ENCODE measurements at places on chromosomes 2 and 18.

GRCh38 chr18:79971986-79972385, 7.5 kb downstream of the HSBP1L1 start:
- no peak for DNase-seq

DNA sequence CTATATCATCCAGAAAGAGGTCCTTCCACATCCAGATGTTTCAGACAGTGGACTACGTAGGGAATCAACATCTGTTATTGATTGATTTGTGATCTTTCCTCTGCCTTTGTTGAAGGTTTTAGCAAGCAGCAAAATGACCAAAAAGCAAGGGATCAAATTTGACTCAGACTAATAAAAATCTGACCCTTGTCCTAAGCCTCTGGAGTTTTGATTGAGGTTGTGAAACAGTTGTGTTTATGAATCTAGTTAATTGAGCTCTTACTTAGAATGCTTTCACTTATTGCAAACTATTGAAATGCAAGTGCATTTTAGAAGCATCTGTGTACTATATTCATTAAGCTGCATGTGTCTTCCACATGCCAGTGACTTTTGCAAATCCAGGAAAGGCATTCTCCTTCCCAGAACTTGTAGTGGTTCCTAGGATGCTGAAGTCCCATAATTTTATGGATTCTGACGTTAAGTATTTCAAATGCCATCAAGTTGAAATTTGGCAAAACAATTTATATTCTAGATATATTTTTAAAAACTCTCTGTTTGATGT, 116.0 kb downstream of the MTX2 start:
- DNase-seq: peak; percentile 30

DNA sequence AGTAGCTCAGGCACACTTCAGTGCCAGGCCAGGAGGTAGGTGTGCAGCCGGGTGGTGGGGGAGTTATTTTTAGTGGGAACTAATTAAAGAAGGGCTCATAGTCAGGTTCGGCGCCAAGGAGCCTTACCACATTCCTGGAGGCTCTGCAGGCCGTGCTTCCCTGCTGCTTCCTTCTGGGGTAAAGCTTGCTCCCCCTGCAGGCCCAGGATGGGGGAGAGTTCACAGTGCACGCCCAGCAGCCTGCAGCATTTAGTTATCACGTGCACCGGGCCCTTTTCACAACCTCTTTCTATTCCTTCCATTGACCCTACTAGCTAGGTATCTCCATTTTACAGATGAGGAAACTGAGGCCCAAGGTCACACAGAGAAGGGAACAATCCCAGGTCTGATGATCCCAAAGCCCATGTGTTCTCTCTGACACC, 2.5 kb downstream of the KCNF1 start:
- DNase-seq: no peak

DNA sequence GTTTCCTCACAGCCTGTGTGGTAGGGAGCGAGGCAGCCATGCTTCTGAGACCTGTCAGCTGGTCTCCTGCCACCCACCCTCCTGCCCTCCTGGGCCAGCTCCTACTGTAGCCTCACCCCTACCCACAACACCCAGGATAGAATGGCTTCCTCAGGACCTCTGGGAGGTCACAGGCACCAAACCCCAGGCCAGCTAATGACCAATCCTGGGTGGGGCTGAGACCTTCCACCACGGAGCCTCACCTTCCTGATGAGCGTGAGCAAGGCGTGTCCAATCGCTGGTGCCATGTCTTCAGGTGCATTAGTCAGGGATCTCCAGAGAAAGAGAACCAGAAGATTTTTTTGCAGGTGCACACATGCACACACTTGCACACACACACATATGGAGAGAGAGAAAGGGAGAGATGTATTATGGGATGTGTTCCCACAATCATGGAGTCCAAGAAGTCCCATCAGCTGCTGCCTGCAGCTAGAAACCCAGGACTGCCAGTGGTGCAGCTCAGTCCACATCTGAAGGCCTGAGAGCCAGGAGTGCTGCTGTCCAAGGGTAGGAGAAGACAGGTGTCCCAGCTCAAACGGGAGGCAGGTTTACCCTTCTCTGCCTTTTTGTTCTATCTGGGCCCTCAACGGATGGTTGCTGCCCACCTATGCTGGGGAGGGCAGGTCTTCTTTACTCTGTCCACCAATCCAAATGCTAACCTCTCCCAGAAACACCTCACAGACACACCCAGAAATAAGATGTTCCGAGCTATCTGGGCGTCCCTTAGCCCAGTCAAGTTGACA, 70.4 kb upstream of the HDAC4 start:
- no peak for DNase-seq

DNA sequence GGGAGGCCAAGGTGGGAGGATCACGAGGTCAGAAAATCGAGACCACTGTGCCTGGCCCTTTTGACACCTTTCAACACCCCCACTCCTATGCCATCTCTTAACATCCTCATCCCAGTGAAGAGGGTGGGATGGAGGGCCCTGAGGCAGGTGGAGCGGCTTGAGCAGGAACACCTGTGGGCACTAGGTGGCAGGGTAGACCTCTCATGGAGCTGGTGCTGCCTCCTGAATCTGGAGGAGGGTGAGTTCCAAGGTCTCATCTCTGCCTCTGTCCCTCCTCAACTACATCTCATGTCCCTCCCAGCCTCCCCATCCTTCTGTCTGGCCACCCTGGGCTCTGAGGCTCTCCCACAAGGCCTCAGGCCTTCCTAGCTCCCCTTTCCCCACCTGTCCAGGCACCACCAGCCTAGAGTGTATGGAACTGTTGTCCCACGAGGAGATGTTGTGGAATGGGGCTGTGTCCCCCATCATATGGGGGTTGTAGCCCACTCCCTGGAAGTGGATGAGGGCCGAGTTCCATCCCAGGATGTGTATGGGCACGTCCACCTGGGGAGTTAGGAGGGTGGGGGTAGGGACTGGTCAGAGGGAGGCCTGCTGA, 17.0 kb upstream of the CRYBA2 start:
- DNase-seq: no peak

DNA sequence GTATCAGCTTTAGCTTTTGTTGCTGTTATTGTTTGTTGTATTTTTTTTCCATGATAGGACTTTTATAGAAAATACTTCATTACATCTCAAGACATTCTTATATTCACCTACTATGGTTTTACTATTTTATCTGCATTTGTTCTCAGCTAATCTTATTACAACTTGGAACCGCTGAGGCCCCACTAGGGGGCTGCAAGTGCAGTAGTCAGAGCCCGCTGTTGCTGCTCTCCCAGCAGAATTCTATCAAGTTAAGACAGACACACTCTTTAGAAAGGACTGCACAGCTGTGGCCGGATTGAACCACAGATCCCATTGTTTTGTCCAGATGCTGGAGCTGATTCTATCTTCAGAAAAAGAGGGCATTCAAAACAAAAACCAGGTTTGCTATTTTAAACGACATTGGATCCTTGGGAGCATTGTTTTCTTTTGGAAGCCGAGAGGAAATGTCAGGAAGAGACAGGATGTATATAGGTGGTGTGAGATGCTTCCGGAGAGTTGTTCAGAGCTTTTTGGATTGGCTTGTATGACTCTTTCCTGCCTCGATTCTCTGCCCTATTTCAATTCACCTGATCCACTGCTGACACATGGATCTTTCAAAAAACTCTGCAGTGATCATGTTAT, 105.7 kb upstream of the GAREM1 start:
- DNase-seq: peak; percentile 7

- no peak for DNase-seq
These were observed 158.9 kb downstream of the ATAD2B start for GRCh38 chr2:23767876-23768621.

DNA sequence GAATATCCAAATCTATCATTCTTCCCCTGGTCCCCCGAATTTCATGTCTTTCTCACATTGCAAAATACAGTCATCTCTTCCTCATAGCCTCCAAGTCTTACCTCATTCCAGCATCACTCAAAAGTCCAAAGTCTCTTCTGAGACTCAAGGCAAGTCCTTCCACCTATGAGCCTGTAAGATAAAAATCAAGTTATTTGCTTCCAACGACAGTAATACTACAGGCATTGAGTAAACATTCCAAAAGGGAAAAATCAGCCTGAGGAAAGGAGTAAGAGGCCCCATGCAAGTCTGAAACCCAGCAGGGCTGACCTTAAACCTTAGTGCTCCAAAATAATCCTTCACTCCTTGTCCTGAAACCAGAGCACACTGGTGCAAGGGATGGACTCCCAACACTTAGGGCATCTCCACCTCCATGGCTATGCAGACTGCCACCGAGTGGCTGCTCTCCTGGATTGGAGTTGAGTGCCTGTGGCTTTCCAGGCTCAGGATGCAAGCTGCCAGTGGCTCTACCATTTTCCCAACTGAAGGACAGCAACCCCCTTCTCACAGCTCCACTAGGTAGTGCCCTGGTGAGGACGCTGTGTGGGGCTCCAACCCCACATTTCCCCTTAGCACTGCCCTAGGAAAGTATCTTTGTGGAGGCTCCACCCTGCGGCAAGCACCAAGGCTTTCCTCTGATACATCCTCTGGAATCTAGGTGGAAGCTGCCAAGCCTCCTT, 16.3 kb downstream of the DTNA start:
- no peak for DNase-seq
